SJSA1 (cell line): ENCODE measurements at places on chromosomes 7 and 10.

DNA sequence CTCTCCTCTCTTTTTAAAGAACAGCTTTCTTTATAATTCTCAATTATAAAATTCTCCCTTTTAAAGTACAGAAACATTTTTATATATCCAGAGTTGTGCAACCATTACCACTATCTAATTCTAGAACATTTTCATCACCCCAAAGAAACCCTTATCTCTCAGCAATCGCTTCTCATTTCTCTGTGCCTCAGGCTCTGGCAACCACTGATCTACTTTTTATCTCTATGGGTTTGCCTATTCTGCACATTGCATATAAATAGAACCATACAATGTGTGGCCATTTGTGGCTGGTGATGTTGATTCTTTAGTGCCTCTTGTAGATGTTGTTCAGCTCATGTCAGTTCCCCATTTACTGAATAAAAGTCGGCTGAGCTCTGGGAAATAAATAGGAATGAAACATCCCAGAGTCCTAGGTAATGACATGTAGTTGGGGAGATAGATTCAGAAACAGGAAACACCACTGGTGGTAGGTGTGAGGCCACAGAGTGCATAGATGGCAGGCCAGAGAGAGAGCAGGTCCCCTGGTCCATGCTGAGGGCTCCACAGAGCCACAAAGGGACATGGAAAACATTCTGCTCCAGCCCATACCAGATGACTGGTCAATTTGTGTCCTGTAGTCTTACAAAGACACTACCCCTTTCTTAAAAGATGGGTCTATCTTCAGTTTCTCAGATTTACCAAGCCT, 126.5 kb downstream of the PLPP4 start:
- DNase-seq = no peak

DNA sequence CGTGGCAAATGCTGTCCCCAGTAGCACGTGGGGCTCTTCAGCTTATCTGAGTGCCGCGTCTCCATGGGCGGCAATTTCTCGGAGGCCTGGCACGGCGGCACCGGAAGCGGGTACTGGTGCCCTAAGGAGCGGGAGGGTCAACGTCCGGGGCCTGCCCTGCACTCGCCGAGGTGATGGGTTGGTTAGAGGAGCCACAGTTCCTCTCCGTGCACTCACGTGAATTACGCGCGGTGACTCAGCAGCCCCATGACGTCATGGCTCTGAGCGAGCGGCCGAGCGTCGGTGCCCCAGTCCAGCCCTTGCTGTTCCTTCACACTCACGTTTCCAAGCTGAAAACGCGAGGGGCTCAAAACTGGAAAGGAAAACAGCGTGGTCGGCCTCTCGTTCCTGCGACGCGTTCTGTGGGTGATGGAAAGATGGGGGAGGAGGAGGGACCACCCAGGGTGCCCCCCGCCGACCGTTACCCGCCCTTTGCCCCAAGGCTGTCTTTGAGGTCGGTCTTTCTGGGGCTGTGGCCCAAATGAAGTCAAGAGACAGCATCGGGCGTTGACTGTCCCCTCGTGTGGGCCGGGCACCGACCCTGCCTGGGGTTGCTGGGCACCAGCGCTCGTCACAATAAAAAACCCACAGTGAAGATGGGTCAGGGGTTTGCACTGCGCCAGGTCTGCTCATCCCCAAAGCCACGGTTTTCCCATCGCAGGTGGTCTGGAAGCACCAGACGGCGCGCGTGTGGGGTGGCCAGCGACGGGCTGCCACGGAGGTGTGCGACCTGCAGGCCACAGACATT, 70.4 kb upstream of the CFAP46 start:
- DNase-seq = no peak

DNA sequence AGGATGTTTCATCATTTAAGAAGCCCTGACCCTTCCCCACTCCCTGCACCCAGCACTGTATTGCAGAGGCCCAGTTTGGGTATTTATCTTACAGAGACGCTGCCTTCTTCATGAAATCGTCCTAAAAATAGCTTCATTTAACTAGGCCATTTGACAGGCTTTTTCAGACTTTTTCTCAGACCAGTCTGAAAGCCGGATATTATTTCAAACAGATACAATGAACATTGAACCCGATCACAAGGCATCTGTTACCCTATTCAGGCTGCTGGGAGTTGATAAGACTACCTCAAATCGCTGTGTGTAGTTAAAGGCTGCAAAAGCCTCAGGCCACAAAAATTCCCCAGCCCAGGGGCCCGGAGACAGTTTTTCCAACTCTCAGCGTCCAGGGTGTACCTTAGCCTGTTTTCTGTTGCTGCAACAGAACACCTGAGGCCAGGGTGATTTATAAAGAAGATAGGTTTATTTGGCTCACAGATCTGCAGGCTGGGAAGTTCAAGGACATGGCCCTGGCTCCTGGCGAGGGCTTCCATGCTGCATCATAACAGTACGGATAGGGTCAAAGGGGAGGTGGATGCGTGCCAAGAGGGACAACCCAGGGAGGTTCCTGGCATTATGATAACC, 130.7 kb upstream of the SH2B2 start:
- no peak for DNase-seq

GRCh38 chr7:148699024-148699781, 500 bp downstream of the CUL1 start:
- peak; percentile 70 for DNase-seq

GRCh38 chr10:74927701-74928100, 101.3 kb downstream of the KAT6B start:
- DNase-seq = peak; percentile 32

- DNase-seq = peak; percentile 66
Observed at GRCh38 chr7:128827248-128827958, 2.8 kb upstream of the FLNC start.

DNA sequence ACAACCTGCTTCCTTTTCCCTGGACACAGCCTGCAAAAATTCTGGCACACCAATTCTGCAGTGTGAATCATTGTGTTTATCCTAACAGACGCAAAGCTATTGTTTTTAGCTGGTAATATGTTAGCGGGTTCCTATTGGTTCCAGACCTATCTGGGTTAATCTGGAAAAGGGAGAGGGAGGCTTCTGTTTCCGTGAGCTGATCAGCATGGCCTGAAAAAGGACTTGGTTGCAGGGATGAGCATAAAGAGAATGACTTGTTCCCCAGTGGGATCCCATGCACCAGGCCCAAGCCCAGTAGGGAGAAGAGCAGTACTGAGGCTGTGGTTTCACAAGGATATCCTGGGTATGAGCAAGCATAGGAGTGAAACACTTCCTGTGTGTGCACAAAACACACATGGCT, 78.4 kb downstream of the PDE1C start:
- no peak for DNase-seq

DNA sequence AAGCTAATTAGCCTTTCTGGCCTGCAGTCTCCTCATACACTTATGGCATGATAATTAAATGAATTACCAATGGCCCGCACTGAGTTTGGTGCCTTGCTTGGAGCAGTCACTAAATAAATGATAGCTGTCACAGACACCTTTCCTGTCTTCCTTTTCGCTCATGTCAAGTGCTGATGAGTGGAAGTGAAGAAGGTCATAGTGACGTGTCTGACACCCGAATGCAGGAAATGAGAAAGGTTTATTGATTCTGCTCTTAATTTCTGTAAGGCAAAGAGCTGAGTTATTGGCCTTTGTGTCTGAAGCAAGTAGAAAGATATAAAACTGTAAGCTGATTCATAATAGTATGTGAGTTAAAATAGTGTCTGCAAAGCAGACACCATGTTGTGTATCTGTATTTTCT, 13.2 kb upstream of the ESYT2 start:
- no peak for DNase-seq

- no peak for DNase-seq
Observed at GRCh38 chr7:130446259-130446658, 5.4 kb upstream of the CEP41 start.

- no peak for DNase-seq
Observed at GRCh38 chr10:77583527-77583926, 54.1 kb downstream of the KCNMA1 start.

DNA sequence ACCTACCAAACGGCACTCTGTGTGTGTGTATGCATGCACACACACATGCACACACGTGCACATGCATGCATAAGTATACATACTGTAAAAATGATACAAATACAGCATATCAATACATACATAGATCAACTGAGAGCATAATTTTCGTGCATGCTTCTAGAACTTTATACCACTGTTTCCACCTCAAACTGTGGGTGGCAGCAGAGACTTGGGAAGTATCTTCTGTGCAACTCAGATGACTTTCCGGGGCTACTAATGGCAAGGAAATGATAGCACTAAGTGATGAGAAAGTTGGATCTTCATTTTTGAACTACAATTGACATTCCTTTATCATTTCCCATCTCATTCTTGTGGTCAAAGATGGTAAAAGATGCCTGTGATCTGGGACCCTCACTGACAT, 570.7 kb downstream of the REEP3 start:
- no peak for DNase-seq

GRCh38 chr7:24812305-24812945, 55.2 kb upstream of the GSDME start:
- DNase-seq = no peak

DNA sequence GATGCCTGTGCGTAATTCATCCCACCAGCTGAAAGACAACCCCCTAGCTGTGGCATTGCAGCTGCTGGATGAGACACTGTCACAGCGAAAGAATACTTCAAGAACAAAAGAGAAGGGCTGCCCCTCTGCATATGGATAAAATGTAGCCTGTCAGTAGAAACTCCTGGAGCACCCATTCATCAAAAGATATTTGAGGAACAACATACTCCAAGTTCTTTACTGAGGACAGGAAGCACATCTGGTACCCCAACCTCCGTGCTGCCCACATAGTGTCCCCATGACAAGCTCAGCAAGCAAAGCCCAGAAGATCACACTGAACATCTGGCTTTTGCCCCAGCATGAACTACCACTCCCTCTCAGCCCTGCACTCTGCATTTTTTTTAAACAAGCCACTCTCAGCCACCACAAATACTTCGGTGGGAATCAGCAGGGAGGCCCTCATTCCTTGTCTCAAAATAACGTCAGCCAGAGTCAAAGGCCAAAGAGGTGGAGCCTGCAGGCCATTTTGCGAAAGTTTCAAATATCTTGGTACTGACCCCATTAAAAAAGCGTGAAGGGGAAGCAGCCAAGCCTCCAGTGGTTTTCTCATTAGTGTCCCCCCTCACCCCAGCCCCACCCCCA, 1.7 kb downstream of the CREB3L2 start:
- peak; percentile 68 for DNase-seq

DNA sequence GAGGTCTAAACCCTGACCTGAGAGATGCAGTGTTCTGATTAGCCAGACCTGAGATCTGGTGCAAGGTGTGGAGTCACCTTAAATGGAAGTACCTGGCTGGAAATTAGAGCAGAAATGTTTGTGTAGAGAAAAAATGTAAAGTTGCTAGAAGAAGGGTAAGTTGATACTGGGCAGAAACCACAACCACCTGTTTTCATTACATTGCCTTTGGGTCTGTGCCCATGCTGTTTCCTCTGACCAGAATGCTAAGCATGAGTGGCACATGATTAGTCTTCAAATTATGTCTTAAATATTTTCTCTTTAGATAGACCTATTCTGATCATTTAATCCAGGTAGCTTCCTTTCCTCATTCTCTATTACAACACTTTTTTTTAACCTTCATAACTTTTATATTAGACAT, 69.0 kb downstream of the CASD1 start:
- DNase-seq = no peak

GRCh38 chr10:130489891-130490290, 353.7 kb downstream of the GLRX3 start:
- DNase-seq = no peak

DNA sequence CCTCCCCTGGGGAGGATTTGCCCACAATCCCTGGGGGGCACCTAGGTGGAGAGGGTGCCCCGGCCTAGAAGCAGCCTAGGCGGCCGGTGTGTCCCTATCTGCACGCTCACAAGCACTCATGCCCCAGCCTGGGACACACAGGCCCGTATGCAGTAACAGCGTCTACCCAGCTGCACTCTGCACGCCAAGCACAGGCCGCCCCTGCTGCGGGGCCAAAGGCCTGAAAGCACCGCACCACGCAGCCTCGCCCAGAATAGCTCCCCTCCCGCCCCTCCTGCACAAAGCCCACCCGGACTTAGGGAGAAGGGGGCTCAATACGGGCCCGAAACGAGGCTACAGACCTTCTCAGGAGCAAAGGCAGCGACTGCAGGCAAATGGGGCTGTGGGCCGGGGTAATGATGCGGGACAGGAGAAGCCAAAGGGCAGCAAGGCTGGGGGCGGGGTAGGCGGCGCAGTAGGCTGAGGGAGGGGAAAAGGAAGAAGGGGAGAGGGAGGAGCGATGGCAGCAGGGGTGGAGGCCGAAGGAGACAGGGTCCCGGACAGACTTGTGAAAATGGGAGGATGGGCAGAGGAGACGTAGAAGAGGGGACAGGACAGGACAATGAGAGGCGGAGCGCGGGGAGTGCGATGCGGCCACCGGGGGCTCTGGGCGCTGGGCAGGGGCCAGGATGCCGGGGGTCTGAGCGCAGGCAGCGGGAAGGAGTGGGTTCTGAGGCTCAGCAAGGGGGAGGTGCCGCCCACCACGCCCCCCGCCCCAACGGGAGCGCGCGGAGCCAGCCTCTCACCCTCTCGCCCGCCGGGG, 544 bp downstream of the GPRIN2 start:
- DNase-seq = no peak

GRCh38 chr10:102602272-102603045, 41.8 kb upstream of the TRIM8 start:
- no peak for DNase-seq

GRCh38 chr10:74600170-74600569, 226.2 kb upstream of the KAT6B start:
- no peak for DNase-seq

GRCh38 chr7:30650421-30650808, 31.8 kb downstream of the CRHR2 start:
- no peak for DNase-seq
